HFFc6 (cell line): ENCODE measurements at places on chromosomes 2 and 18. TPM values are rescaled to one million over a fixed set of nuclear protein-coding genes. Genes with fewer than 3 reads are reported as not detected.

Gene DLX1
- total RNA-seq = 8.2 to 12.9 TPM (median 12.2 TPM) in 3 replicates

Gene VIT
- total RNA-seq = 4.7 to 11.4 TPM (median 7.9 TPM) in 3 replicates

Gene ALK
- total RNA-seq = not detected in 3 replicates

DNA sequence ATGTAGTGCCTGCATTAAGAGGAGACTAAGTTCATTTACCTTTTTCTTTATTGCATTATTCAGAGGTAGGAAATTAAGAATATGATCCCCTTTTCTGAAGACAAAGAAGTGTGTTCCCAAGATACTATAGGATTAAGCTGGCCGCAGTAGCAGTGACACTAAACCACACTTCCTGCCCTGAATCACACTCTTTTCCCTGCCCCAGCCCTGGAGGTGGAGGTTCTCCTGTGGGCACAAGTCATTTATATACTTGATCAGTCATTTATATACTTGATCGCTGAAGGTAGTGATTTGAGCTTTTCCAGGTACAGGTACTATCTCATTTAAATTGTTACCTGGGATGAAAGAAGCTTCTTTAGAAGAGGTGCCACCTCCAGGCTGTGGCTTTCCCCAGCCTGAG, 78.6 kb downstream of the ARMC9 start:
- no peak for DNase-seq

- DNase-seq = no peak
These were observed 156.3 kb downstream of the IRS1 start for GRCh38 chr2:226643030-226643945.

- no peak for DNase-seq
These were observed 31.8 kb upstream of the BCL11A start for GRCh38 chr2:60585276-60585675.

DNA sequence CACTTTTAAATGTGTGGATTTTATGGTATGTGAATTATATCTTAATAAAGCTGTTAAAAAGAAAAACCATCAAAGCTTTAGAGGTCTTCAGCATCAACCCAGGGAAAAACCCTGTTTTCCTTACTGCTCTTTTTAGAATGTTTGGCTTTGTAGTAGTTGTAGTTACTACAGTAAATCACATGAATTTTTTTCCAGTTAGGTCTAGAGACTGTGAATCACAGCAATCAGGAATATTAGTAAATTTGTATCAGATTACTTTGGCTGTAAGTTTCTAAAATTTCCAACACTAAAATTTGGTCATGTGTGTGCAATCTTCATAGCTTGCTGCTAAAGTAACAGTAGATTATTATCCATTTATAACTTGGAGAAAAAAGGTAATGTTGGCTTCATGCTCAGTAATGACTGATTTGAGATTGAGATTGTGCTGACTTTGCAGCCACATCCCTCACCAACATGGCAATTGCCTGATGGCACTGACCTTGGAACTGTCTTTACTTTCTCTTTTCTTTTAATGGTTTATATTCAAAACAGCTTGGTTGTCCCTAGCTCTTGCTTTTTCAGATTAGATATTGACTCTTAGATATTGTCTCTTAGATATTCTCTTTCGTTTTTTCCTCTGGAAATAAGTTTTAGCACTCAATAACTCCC, 41.1 kb downstream of the LCLAT1 start:
- DNase-seq = no peak

DNA sequence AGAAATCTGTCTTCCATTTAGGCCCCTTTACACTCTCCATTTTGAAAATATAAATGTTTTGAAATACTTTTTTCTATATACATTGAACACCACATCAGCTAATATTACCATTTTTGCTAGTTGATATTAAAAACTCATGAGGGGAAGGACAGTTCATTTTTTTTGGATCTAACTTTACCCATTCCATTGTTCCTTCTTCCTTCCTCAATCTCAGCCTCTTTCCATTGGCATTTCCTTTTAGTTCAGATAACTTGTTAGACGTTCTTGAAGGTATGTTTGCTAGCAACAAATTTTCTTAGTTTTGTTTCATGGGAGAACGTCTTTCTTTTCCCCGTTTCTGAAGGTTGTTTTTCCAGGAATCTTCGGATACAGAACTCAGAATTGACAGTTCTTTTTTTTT, 759.0 kb downstream of the SOCS6 start:
- DNase-seq = no peak

- DNase-seq = no peak
These were observed 164.4 kb upstream of the MYCN start for GRCh38 chr2:15775753-15776628.

GRCh38 chr2:104501342-104501741, 352.6 kb upstream of the POU3F3 start:
- DNase-seq = no peak

GRCh38 chr18:11668441-11669169, 20.5 kb upstream of the GNAL start:
- no peak for DNase-seq

- no peak for DNase-seq
These were observed 208.9 kb downstream of the MIB1 start for GRCh38 chr18:21949326-21950015.

DNA sequence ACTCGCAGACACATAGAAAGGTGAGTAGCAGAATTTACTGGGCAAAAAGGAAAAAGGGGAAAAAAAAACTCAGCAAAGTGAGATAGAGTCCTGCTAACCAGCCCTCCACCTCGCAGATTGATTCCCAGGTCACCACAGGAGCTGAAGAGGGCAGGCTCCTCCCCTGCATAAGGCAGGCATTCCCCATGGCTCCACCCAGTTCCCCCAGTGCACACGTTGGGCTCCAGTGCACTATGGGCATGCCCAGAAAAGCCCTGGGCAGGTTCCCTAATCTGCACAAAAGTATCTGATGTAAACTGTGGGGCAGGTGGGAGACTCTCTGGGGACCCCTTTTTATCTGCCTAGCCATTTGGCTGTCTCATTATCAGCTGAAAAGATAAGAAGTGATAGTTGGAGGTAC, 461.2 kb upstream of the TMEFF2 start:
- DNase-seq = no peak

DNA sequence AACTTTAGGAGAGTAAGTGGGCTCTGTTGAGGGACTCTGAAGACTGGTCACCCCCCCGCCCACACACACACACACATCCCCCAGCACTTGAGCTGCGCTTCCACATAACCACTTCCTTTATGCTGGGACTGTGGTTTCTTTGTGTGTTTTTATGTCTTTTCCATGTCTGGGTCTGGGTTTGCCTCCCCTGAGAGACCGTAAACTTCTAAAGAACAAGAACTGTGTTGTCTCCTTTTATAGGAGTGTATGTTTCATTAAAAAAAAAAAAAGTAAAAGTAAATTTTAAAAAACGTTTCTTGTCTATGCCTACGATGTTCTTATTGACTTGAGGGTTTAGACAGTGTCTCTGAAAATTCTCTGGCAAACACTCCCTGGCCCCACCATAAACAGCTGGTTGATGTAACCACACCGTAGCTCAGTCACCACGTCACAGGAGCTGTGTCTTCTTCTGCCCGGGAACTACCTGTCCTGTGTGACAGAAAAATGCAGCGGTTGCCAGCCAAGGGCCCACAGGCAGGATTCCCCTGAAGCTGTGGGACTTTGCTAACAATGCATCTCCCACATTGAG, 68.0 kb downstream of the KLHL29 start:
- DNase-seq = no peak
